SK-N-DZ (cell line): ENCODE measurements at places on chromosomes 3 and 15.

DNA sequence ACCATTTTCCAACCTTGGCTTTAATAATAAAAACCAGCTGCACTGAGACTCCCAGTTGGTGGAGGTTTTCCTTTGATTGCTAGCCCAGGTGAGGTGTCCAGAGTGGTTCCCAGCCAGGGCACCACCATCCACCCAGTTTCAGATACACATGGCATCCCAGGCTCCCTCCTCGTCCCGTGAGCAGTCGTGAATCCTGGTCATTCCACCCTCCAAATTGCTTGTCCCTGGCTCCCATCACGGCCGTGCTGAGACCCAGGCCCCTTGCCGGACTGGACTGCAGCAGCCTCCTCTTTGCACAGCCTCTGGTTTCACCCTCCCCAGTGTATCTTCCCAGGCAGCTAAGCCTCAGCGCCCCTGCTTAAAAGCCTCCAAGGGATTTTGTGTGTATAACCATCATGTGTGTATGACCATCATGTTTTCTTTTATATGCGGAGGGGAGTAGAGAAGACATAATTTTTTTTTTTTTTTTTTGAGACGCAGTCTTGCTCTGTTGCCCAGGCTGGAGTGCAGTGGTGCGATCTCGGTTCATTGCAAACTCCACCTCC lies 106.3 kb downstream of the ETFA start:
- DNase-seq = no peak

GRCh38 chr15:75695634-75696310 lies 16.9 kb downstream of the CSPG4 start:
- no peak for DNase-seq

GRCh38 chr3:25610167-25610566 lies 54.5 kb downstream of the TOP2B start:
- no peak for DNase-seq

GRCh38 chr3:194888916-194889315 lies 203.2 kb downstream of the FAM43A start:
- no peak for DNase-seq
